Spleen (tissue), 13 donors: ENCODE measurements at places on chromosomes 12 and 14. TPM values are rescaled to one million over a fixed set of nuclear protein-coding genes. Genes with fewer than 3 reads are reported as not detected.

GRCh38 chr12:4224206-4224889 lies 49.2 kb upstream of the CCND2 start:
- no peak for DNase-seq

GRCh38 chr14:95322651-95323050 lies 2.9 kb upstream of the CLMN start:
- no peak for DNase-seq

GRCh38 chr14:48963231-48963790 lies 622.9 kb downstream of the RPS29 start:
- no peak for DNase-seq

DNA sequence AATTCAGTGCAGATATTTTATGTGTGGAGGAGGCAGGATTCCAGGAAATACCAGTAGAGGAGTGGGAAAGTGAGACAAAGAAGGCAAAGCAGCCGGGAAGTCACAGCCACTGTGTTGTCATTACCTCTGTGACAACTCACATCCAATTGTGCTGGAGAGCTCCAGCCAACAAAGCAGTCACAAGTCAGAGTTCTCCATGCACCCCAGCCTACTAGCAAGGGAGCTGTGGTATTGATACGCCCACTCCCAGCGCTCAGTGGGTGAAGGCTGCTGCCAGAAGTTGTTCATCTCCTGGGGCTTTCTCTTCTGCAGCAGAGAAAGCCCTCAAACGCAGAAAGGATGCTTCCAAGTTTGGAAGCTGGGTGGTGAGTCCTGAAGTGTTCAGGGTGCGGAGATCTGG lies 93.9 kb downstream of the DICER1 start:
- no peak for DNase-seq

GRCh38 chr14:76672123-76672522 lies 89.1 kb upstream of the VASH1 start:
- no peak for DNase-seq

COX8C gene
- total RNA-seq, result not detected

- DNase-seq, result peak; percentile 29
Measured at GRCh38 chr14:92581966-92582566, 68.5 kb downstream of the RIN3 start.

- DNase-seq, result no peak
Measured at GRCh38 chr14:67191768-67192290, 2.6 kb downstream of the GARIN2 start.

CLEC14A gene
- 33.6 TPM for total RNA-seq

- no peak for DNase-seq
Measured at GRCh38 chr14:93984070-93984469, 7.7 kb upstream of the ASB2 start.

DNA sequence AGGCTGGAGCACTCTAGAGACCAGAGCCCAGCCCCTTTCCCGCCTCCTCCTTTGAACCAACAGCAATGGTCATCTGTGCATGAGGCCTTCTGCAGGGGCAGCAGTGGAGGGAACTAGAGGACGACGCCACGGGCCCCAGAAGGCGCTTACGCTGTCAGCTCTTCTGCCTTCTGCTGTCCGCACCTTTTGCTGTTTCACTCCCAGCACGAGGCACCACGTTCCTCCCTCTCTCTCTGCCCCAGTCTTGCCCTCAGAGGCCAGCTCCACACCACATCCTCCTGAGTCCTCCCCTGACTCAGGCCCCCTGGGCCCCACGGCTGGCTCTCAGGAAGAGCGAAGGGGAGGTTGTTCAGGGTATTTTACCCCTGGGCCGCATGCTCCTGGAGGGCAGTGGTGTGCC lies 15.5 kb downstream of the MMAB start:
- DNase-seq, result no peak

DNA sequence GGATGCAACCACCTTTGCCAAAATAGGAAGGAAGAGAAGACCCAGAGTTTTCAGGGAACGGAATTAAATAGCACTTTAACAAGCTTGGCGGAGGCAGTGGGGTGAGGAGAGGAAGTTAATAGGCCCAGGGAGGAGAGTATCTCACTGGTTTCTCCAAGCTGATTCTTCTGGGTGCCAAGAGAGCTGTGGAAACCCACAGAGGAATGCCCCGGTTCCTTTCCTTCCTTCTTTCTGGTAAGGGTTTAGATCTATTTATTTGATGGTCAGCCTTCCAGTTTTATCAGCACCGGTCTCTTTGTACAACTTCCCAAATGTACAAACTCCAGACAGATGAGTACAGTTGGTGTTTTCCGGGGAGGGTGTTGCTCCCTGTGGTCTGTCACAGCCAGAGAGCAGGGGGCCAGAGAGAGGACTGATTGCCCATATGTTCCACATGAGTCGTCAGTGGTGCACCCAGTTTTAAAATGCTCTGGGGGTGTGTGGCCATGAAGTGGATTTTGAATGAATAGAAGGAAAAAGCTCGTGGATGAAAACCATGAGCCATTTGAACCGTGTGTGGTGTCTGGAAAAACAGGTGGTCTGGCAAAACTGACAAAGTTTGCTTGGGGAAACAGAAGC lies 26.6 kb downstream of the PRKCH start:
- DNase-seq, result no peak

- DNase-seq, result no peak
Measured at GRCh38 chr12:48065041-48065440, 40.8 kb downstream of the SENP1 start.

LRFN5 gene
- 1.6 TPM for total RNA-seq

DNA sequence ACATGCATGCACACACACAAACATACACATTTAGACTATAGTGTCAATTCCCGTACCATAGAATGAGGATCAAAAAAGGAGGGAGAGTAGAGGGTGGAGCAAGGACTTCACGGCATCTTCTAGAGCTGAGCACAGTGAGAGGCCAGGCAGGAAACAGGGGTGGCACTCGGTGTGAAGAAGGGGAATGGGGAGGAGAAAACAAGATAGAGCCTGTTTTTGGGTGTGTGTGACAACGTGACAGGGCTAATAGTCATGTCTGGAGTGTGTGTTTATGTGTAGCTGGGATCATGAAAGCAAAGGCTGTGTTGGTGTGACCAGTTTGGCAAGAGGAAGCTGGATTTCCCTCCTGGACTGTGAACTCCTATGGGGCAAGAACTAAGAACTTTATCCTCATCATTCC lies 9.9 kb upstream of the ACVR1B start:
- no peak for DNase-seq

GRCh38 chr12:122158700-122159285 lies 15.2 kb downstream of the IL31 start:
- DNase-seq, result no peak

DNA sequence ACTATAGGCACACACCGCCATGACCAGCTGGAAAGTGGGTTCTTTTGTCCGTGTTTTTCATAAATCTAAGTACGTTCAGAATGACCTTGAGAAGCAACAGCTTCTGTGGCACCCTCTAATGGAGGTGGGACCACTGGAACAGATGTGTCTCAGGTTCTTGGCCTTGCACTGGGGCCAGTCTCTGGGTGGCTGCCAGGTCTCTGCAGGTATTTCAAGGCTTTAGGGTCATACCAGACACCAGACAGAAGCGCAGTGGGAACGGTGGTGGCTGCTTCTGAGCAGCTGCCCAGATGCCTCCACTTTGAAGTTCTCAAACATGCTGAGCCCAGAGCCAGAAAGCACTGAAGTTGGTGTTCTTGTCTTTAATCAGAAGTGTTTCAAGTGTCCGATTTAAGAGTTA lies 75.0 kb upstream of the RBM19 start:
- no peak for DNase-seq

DNA sequence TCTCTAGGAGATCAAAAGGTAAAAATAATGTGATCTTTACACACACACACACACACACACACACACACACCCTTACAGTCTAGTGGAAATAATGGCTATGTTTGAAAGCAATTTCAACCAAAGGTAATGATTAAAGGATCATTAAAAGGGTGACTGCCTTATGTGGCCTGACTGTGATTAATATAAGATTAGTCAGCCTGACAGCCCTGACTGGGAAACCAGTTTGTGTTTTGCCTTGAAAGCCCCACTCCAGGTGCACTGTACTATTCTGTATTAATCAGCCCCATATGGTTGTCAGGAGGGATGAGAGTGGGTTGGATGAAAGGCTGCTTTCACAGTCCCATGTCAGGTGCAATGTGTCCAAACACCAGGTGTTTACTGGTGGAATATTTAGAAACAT lies 10.5 kb downstream of the RASSF9 start:
- DNase-seq, result no peak

GRCh38 chr12:12635651-12636050 lies 24.0 kb downstream of the CREBL2 start:
- no peak for DNase-seq

GRCh38 chr12:32483499-32483898 lies 84.1 kb downstream of the FGD4 start:
- DNase-seq, result no peak

DNA sequence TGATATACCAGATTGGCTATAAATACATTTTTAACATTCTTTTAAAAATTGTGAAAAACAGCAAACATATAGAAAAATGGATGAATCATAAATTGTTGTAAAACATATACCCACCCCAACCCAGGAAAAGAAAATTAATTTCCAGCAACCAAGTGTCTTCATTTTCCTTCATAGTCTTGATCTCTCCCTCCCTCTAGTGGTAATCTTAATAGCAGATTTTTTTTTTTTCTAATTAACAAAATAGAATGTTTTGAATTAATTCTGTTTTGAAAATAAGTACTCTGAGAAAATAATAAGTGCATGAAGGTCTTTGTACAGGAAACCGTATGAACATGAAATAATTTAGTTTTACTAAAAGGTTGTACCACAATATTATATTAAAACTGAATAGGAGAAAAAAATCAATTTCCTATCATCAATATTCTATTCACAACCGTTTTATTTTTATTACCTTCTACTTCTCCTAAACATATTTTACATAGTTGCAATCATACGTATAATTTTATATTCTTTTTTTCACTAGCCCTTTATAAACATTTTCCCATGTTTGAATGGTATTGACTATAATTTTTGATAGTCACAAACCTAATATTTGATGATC lies 7.0 kb downstream of the ETNK1 start:
- DNase-seq, result no peak

DNA sequence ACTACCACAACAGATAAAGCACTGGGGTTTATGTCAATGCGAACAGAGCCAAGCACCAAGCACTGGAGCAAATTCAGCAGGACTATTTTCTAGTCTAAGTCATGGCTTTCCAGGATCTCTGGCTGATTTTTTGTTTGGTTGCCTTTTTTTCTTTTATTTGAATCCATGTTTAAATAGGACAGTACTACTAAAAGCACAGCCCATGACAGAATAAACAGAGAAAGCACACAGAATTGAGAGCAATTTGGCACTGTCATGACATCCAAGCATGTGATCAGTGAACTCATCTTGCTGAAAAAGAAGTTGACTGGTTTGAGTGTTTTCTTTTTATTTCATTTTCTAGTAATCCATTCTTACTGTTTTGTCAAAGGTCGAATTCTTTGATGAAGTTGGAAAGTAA lies 23.1 kb upstream of the RERG start:
- no peak for DNase-seq

- DNase-seq, result no peak
Measured at GRCh38 chr14:64873506-64874219, 6.0 kb downstream of the SPTB start.

DNA sequence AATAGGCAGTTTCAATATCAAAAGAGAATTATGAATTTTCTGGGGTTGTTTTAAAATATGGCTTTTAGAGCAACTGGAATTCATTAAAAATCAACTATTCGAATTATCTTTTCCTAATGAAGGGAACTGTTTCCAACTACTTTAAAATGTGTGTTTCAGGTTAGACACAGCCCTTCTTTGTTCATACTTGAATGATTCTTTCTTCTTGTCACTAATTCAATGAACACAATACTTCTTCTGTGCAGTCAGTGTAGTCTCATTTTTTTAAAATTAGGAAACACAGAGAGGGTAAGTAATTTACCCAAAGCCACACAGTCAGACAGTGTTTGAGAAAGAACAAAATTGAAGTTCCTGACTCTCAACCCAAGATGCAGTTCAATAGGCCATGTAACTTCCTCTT lies 414.0 kb downstream of the CCDC91 start:
- DNase-seq, result no peak

GRCh38 chr12:64918801-64919200 lies 94.4 kb downstream of the TBC1D30 start:
- no peak for DNase-seq

GRCh38 chr14:90332271-90332584 lies 487 bp upstream of the NRDE2 start:
- no peak for DNase-seq

SELPLG gene
- 68.4 TPM for total RNA-seq

P3H3 gene
- 7.8 TPM for total RNA-seq

GRCh38 chr12:87848248-87848868 lies 180.8 kb downstream of the C12orf50 start:
- DNase-seq, result no peak

DNA sequence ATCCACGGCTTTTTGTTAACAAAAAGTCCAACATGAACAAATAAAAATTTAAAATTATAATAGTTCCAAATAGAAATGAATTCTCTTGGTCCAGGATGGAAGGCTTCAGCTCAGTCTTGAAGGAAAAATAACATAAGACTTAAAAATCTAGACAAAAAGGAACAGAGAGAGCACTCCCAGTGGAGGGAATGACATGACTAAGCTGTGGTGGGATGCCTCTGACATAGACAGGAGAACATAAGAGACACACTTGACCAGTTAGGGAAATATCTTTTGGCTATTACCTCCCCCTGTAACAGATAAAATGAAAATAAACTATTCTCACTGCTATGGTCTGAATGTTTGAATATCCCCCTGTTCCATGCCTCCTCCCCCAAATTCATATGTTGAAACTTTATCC lies 106.8 kb downstream of the BBS10 start:
- DNase-seq, result no peak

DNAJC22 gene
- total RNA-seq, result 0.43 TPM

MAPKAPK5 gene
- total RNA-seq, result 42.8 TPM

- DNase-seq, result no peak
Measured at GRCh38 chr12:48351022-48351708, 446 bp upstream of the ZNF641 start.

DNA sequence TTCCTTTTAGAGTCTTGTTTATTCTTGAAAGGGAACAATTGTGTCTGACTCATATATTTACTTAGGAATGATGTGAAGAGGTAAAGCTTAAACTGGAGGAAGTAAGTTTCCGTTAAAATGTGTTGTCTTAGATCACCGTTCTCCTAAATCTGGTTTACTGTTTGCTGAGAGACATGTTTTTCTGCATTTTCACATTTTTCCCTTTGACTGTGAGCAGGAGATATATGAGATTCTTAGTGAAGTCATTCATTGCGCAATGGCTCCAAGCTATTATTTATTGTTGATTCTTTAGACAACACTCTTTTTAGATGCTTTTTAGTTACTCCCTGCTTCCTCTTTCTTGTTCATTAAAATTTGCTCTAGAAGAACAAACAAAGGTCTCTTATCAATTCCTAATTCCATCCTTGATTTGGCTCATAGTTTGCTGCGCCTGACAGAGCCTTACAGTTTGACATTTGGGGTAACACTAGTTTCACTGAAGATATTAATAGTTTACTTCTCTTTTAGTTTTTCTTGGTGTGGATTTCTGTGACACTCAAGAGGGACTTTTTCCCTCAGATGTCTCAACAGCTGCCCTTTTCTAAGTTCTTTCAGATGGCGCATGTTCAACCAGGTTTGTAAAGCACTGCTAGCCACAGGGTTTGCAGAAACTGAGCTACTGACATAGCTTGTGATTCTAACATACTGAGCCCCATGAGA lies 11.4 kb downstream of the CLECL1 start:
- DNase-seq, result no peak

- no peak for DNase-seq
Measured at GRCh38 chr12:128425666-128426331, 158.8 kb downstream of the TMEM132C start.

- DNase-seq, result no peak
Measured at GRCh38 chr14:50399251-50400032, 2.8 kb upstream of the CDKL1 start.

ZNF705A gene
- not detected for total RNA-seq
